IgD-negative memory B cell (primary cell): ENCODE measurements at places on chromosomes 5 and 9. TPM values are rescaled to one million over a fixed set of nuclear protein-coding genes. Genes with fewer than 3 reads are reported as not detected.

PRDM9 gene
- not detected for polyA plus RNA-seq

CMYA5 gene
- polyA plus RNA-seq, result not detected

SPATA31E1 gene
- polyA plus RNA-seq, result not detected

EDIL3 gene
- polyA plus RNA-seq, result not detected

REEP2 gene
- not detected for polyA plus RNA-seq

CLIC3 gene
- 3.5 TPM for polyA plus RNA-seq
